ENCODE measurements at places on chromosomes 11 and 22.
A peak's percentile ranks its signal among the peaks of the same experiment; 100 is the strongest.

DNA sequence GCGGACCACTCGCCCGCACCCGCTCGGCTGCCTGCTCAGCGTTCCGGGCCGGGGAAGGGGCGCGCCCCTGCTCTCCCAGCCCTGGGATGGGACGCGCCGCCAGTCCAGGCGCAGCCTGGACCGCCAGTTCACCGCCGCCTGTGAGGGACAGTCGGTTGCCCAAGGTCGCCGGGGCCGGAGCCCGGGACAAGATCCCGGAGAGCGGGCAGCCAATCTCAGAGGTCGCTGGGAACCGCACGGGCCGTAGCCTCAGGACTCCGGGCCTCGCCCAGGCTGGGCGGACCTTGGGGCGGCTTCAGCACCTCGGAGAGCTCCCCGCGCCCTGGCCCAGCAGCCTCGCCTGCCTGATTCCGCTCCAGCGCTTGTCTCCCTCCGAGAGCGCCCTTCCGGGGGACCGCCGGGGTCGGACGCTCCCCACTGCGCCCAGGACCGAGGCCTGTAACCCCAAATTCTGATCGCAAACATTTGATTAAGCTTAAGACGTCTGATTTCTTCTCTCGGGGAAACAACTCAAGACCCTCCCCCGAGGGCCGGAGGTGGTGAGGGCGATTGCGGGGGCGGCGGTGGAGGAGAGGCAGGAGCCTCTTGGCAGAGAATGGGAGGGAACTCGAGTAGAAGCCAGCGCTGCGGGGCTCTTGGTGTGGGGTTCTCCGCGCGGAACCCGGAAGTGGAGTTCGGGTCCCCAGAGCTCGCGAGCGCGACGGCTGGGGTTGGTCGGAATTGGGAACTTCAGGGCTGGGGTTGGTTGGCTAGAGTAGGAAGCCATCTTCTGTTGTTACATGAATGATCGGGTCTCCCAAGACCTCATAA is 1.1 kb upstream of the CHRM4 start:
- peak; percentile 70 for DNase-seq

- no peak for DNase-seq
These were observed 255.6 kb upstream of the PLET1 start for GRCh38 chr11:112516261-112516660.

GRCh38 chr22:46380581-46380980 is 45.1 kb downstream of the TRMU start:
- DNase-seq: no peak

- DNase-seq: no peak
These were observed 577.8 kb downstream of the JRKL start for GRCh38 chr11:96967616-96968015.

GRCh38 chr11:65576867-65577755 is 1.3 kb downstream of the EHBP1L1 start:
- no peak for DNase-seq

GRCh38 chr11:105219269-105219668 is 79.7 kb upstream of the CARD18 start:
- DNase-seq: no peak

DNA sequence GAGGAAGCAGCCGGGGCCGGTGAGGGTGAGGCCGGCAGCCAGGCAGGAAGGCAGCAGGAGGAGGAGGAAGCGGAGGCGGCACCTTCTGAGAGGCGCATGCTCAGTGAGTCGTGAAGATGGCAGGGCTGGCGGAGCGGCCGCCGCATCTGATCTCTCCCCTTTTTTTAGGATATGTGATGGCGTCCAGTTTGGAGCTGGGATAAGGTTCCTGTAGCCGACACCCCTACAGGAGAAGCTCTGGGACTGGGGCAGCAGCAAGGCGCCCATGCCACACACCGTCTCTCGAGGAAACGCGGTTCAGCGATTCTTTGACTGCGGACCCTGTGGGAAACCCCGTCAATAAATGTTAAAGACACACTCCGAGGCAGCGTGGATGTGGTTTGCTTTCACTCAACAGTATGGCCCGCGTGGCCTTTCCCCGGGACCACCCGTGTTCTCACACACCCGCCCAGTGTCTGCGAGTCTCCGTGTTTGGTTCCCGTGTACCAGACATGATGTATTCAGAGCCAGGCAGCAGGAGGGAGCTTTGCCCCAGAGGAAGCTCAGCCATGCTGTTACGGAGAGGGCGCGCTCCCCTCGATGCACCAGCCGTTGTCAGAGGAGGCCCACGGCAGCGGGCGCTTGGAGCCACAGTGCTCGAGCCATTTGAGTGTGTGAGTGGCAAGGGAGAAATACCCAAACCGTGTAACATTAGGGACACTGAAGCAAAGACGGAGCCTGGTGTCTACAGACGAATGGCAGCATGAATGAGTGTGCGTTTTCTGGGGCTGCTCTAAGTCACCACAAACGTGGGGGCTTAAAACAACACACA is 27.7 kb upstream of the PARVB start:
- peak; percentile 57 for DNase-seq

GRCh38 chr11:91170711-91171110 is 947.9 kb upstream of the CHORDC1 start:
- DNase-seq: no peak

- DNase-seq: no peak
These were observed 1.8 kb upstream of the CCND1 start for GRCh38 chr11:69638941-69639681.

GRCh38 chr11:110431674-110432073 is 1.9 kb downstream of the FDX1 start:
- no peak for DNase-seq

- DNase-seq: no peak
These were observed 75.1 kb downstream of the SLC36A4 start for GRCh38 chr11:93122535-93123235.

DNA sequence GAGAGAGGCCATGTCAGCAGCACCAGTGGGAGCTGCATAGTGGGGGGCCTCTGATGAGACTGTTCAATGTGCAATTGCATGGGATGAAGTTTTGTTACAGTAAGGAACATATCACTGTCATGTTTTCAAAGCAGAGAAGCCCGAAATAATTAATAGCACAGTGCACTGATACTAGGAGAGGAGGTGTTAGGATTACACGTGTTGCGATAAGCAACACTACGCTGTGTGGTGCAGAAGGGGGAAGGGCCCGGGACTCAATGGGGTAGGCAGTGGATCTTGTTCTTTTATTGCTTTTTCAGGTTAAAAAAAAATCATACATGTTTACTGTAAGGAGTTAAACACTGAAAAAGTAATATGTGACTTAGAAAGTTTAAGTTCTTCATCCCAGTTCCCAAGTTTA is 29.2 kb downstream of the TCIRG1 start:
- no peak for DNase-seq

GRCh38 chr11:32426192-32426591 is 9.1 kb downstream of the WT1 start:
- no peak for DNase-seq

GRCh38 chr11:69540118-69541000 is 58.9 kb downstream of the LINC01488 start:
- no peak for DNase-seq

DNA sequence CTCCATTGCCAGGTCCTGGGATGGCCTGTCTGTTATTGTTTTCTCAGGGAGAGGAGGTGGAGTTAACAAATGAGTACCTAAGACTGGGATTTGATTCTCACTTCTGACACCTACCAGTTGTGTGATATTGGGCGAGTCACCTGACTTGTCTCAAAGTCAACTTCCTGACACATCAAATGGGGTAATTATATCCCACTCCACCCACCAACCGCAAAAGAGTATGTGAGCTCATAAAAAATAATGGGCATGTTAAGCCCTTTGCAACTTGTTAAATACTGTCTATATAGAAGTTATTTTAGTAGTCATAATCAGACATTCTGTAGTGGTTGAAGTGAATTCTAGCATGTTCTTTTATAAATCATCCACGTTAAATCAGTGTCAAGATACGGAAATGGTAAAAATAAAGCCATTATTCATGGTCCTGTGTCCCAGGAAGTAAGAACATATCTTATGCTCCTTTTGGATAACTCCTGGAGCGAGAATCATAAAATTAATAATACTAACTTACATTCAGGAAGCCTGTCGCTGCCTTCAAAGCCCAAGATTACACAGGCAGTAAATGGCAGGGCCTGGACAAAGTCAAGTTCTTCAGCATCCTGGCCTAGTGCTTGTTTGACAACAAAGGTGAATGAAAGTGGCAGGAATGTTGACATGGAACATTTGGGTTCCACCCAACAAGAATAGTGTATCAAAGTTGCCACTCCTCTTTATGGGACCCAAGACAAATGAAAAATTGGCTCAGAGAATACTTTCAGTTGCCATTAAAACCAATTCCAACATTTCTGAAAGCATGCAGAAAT is 54.3 kb downstream of the SYTL2 start:
- peak; percentile 40 for DNase-seq

GRCh38 chr11:46445192-46445919 is 53.8 kb upstream of the CHRM4 start:
- DNase-seq: no peak

DNA sequence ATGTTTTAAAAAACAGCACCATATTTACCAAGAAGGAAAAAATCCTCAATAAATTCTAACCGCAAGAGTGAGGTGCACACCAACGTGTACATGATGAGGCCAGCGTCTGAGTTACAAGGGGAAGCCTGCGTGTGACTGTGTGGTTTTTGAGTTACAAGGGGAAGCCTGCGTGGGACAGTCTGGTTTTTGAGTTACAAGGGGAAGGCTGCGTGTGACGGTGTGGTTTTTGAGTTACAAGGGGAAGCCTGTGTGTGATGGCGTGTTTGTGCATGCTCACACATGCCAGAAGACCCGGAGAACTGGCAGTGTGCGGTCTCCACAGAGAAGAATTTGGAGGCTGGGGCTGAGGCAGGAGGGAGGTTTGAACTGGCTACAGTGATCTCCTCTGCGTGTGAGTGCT is 1376.4 kb downstream of the TBC1D22A start:
- no peak for DNase-seq

- peak; percentile 54 for DNase-seq
These were observed at the start of gene SH3BP1 for GRCh38 chr22:37639070-37639760. Gene SH3BP1, plus strand, starts transcription at chr22:37639669. Its CDS starts 119 bp downstream, at chr22:37639788.

DNA sequence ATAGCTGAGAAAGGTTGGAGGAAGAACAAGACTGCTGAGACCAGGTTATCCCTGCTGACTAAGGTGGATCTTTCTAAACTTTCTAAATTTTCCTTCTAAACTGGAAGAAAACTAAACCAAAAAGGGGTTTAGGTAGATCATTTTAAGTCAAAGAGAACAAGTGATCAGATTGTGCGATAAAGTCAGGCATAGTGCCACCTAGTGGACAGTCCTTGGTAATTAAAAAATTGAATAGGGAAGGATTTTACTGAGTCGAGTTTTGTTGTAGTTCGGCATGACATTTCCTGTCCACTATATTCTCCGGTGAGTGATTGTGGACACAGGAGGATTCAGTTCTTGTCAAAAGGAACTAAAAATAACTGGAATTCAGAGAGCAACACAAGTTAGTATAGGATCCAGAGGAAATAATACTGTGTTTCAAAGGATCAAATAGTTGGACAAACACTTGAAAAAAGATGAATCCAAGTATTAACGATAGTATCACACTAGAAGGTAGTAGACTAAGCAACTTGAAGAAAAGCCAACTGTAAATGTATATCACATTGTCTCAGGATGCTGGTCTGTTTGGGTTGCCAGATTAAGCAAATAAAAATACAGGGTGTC is 1236.4 kb downstream of the FAM181B start:
- DNase-seq: no peak

DNA sequence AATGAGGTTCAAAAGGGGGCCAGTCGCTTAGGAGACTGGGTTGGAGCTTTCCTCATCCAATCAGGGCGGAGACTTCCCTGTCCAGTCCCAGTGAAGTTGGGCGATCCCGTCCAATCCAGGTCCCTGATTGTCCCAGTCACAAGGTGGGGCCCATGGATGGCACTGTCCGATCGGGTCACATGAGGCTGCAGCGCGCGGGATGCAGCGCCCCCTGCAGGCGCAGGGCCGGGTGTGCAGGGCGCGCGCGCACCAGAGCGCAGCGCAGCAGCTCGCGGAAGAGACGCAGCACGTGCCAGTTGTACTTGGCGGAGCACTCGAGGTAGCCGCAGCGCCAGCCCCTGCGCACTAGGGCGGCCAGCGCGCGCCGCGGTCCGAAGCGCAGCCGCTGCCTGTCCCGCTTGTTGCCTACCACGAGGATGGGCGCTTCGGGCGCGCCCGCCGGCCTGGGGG is 2.3 kb downstream of the RASL10A start:
- DNase-seq: no peak

GRCh38 chr11:47731475-47731874 is 16.3 kb upstream of the AGBL2 start:
- no peak for DNase-seq

DNA sequence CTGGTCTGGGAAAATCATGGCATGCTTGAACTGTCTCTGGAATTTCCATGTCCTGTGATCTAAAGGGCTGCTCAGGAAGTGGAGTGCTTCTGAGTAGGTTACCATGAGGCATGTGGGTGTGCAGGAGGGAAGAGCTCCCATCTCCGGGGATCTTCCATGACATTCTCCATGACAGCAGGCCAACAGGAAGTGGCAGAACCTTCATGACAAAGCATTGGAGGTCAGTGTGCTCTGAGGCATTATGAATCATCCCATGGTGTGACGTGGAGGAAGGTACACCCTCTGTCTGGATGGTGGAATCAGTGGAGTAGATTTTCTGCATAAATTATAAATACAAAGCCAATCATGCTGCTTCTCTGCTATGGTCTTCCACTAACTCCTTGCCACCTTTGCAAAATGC is 139.6 kb upstream of the E2F8 start:
- DNase-seq: no peak

GRCh38 chr11:30499940-30500339 is 86.2 kb downstream of the MPPED2 start:
- DNase-seq: no peak

DNA sequence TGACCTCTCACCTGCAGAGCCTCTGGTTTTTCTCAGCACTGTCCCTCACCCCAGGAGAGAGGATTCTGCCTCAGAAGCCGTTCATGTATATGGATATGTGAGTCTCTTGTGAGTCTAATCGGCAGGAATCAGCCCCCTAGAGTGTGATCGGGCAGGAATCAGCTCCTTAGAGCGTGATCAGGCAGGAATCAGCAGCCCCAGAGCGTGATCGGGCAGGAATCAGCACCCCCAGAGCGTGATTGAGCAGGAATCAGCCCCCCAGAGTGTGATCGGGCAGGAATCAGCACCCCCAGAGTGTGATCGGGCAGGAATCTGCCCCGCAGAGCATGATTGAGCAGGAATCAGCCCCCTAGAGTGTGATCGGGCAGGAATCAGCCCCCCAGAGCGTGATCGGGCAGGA is 80.0 kb upstream of the EIF3D start:
- no peak for DNase-seq

- no peak for DNase-seq
These were observed 10.4 kb downstream of the TNKS1BP1 start for GRCh38 chr11:57314221-57314973.

- DNase-seq: no peak
These were observed 43.4 kb downstream of the APOL5 start for GRCh38 chr22:35761037-35761436.
